ENCODE measurements at places on chromosomes 2 and 18.

DNA sequence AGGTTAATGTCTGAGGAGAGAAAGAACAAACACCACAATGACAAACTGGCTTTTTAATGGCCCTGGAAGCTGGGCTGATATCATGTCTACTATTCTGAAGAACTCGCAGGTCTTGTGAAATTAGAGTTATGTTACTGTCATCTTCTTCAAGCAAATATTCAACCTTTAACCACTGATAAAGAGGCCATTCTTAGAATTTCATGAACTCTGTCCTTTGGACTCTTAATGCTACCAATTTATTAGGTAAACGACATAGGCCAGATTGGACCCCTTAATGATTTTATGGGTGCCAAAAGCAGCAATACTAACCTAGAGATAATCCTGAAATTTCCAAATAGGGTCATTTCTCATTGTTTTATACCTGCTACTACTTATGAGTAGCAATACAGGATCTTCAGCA, 109.0 kb upstream of the ACVR1C start:
- no peak for DNase-seq

DNA sequence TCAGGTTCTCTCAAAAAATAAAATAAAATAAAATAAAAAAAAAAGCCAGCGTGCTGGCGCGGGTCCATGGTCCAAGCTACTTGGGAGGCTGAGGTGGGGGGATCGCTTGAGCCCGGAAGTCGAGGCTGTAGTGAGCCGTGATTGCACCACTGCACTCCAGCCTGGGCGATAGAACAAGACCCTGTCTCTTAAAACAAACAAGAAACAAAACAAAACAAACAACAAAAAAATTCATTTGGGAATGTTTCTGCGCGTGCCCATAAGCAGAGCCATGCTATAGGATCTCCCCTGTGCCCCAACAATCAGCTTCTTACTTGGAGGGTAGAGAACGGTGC, 16.4 kb upstream of the CD8A start:
- DNase-seq, result no peak

DNA sequence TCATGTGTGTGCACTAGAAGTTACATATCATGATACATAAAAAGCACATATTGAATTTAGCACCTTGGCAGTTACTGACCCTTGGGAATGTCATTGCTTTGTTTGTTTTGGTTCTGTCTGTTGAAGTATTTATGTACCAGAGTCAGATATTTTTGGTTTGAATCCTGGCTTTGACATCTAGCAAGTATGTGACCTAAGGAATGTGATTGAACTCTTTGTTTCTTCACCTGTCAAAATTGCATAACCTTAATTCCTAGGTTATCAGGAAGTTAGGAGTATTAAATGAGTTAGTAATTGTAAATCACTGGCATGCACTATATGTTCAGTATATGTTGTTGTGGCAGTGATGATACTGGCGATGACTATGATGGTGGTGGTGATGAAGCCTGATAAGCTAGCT, 1003.5 kb upstream of the NRXN1 start:
- no peak for DNase-seq

GRCh38 chr2:70203086-70203485, 12.3 kb upstream of the C2orf42 start:
- no peak for DNase-seq

- DNase-seq, result no peak
These were observed 697.0 kb upstream of the ID2 start for GRCh38 chr2:7984693-7985353.

Data from hematopoietic multipotent progenitor cell treated with erythropoietin and hydrocortisone succinate and interleukin-3 and kit ligand, for 17 days (in vitro differentiated cells).